ENCODE measurements at places on chromosomes 1 and 21.

- H3K4me3 ChIP-seq = no peak overlapping the region
- H3K27ac ChIP-seq = no peak overlapping the region
- ATAC-seq = no peak
- peaks cover 6% of the 10 kb centered on the region for H3K4me1 ChIP-seq
- H3K36me3 ChIP-seq = no peaks in the 10 kb centered on the region
Observed at GRCh38 chr1:57312869-57313268, 111.0 kb downstream of the DAB1 start.

DNA sequence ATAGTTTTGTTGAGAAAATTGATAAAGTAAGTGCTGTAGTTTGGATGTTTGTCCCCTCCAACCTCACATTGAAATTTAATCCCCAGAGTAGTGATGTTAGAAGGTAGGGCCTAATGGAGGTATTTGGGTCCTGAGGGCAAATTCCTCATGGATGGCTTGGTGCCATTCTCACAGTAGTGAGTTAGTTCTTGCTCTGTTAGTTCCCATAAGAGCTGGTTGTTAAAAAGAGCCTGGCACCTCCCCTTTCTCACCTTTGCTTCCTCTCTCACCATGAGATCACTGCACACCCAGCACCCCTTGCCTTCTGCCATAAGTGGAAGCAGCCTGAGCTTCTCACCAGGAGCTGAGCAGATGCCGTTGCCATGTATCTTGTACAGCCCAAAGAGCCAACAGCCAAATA, 354.8 kb upstream of the NFIA start:
- ATAC-seq = no peak
- peaks cover 4% of the 10 kb centered on the region for H3K27me3 ChIP-seq
- H3K27ac ChIP-seq = no peak overlapping the region
- H3K4me3 ChIP-seq = no peak overlapping the region

DNA sequence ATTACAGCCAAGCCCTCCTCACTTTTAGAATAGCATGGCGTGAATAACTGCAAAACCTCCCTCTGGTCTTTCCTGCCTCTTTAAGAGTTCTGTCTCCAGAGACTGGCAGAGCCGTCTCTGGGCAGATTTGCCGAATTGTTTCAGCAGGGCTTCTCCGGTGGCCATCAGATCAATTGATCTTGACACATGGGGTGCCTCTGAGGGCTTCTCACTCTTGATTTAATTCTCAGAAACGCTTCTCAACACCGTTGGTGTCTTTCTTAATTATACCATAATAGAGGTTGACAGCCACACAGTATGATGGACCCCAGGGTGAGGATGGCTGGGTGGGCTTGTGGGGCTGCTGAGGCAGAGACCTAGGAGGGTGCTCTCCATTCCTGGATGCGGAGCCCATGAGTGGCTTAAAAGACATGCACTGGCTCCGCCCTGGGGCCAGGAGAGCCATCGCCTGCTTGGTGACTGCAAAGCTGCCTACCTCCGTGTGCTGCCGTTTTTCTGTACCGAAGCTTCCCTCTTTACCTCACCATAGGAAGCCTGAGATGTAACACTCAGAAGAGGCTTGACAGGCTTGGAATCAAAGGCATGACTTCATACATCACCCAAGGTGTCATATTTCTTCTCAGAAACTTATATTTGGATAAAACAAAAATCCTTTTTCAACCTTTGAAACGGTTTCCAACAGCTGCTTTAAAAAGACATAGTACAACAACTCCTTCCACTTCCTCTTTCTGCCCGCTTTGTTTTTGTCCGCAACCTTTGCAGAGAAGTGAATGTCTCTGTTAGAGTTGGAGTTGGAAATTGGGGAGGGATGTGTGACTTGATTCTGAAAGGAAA, 82.9 kb downstream of the GALNT2 start:
- H3K27ac ChIP-seq = no peak overlapping the region
- H3K36me3 ChIP-seq = no peaks in the 10 kb centered on the region
- H3K4me3 ChIP-seq = no peak overlapping the region

GRCh38 chr1:220924331-220924970, 45.2 kb downstream of the HLX start:
- no peak for ATAC-seq
- no peaks in the 10 kb centered on the region for H3K4me1 ChIP-seq
- H3K27ac ChIP-seq = no peak overlapping the region
- H3K27me3 ChIP-seq = peaks cover 7% of the 10 kb centered on the region
- no peaks in the 10 kb centered on the region for H3K36me3 ChIP-seq
- H3K4me3 ChIP-seq = no peak overlapping the region

DNA sequence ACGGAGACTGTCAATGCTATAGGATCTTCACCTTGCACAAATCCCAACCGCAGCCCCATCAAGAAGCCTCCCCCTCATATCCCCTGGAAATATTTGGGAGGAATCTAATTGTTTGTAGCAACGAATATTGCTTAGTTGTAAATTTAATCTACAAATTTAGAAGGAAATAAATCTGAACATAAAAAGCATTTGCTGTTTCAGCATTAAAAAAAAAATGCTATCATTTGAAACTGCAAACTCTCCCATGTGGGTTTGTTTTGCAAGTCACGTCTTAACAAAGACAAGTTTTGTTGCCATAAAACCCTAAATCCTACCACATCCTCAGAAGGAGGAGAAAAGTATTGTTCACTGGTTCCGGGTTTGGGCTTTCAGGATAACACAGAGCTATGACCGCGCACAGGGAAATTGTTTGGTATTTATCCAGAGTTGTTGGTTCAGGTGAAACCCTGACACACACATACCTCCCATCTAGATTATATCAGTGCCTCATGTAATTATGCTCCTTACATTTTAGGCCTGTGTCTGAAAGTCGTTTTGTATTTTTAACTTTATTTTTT, 279.6 kb downstream of the TM2D1 start:
- no peaks in the 10 kb centered on the region for H3K4me1 ChIP-seq
- H3K27ac ChIP-seq = no peak overlapping the region
- H3K4me3 ChIP-seq = no peak overlapping the region
- no peaks in the 10 kb centered on the region for H3K27me3 ChIP-seq
- H3K36me3 ChIP-seq = no peaks in the 10 kb centered on the region

DNA sequence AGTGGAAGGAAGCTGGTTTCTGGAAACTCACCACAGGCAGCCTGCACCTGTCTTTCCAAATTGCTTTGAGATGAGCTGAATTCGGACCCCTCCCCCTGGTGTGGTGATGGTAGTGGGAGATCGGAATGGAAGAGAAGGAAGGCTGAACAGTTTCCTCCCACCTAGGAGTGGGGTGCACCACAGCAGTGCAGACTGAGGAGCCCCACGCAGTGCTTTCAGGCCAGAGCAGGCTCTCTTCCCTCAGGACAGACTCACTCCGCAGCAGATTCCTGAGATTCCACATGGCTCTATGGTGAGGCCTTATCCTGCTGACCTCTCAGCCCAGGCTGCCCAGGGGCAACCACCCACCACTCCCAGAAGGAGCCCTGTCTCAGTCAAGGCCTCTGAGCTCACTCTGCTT, 80.9 kb downstream of the ATP1A1 start:
- no peaks in the 10 kb centered on the region for H3K4me1 ChIP-seq
- H3K36me3 ChIP-seq = no peaks in the 10 kb centered on the region
- no peak overlapping the region for H3K27ac ChIP-seq
- H3K27me3 ChIP-seq = peaks cover 4% of the 10 kb centered on the region

- peak overlapping the region; percentile 92 for H3K4me3 ChIP-seq
- H3K27ac ChIP-seq = peak overlapping the region; percentile 86
- peaks cover 13% of the 10 kb centered on the region for H3K4me1 ChIP-seq
- H3K36me3 ChIP-seq = peaks cover 32% of the 10 kb centered on the region
- no peaks in the 10 kb centered on the region for H3K27me3 ChIP-seq
Observed at GRCh38 chr1:43969416-43969745, 429 bp upstream of the DPH2 start.

DNA sequence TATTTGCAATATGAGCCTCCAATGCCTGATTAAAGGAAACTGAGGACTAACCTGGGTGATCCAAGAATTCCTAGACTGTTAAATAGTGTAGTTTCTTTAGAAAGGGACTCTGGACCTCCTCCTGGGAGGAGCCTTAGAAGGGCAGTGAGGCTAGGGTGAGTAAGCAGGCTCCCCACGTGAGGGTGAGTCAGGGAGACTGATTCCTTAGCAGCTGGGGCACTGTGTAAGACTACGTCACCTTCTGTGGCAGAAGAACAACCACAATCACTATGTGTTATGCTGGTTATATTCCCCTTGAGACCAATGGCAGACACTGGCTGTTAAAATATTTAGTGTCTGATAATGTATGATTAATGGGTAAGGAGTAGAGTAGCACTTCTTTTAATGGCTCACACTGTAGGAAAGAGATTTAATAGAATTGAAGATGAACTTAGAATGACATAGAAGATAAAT, 53.3 kb upstream of the SYT14 start:
- H3K27me3 ChIP-seq = peaks cover 52% of the 10 kb centered on the region
- H3K4me3 ChIP-seq = no peak overlapping the region
- peaks cover 4% of the 10 kb centered on the region for H3K4me1 ChIP-seq
- no peaks in the 10 kb centered on the region for H3K36me3 ChIP-seq
- H3K27ac ChIP-seq = no peak overlapping the region
- ATAC-seq = peak; percentile 99

DNA sequence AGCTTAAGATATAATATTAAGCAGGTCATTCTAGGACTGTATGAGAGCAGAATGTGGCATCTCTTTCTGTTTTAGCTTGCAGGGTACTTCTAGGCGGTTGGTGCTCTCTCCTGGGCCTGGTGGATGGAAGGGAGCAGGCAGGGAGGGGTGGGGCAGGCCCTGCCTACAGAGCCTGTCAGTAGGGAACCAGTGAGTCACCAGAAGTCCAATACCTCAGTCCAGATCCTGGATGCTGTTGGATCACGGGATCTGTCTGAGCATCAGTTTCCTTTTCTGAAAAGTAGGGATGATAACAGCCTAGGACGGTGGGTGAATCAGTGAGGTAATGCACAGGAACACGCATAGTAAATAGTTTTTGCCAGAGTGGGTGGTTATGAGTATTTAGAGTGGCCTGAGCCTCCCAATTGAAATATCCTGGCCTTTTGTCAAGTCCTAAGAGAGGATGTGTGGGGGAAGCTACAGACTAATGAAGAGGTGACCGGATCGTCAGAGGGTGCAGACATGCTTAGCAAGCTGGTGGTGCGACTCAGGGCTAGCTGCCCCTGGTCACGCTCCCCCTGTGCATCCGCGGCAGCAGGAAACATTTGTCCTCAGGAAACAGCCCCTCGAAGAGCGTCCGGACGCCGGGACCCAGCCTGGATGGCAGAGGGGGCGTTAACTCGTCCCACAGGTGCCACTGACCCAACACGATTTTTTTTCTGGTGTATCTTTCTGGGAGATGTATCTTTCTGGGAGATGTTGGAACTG, 23.9 kb downstream of the NAV1 start:
- H3K4me3 ChIP-seq = no peak overlapping the region
- H3K36me3 ChIP-seq = no peaks in the 10 kb centered on the region
- no peaks in the 10 kb centered on the region for H3K27me3 ChIP-seq
- ATAC-seq = no peak
- H3K27ac ChIP-seq = no peak overlapping the region

- ATAC-seq = no peak
- H3K4me3 ChIP-seq = no peak overlapping the region
- no peaks in the 10 kb centered on the region for H3K4me1 ChIP-seq
- no peak overlapping the region for H3K27ac ChIP-seq
- no peaks in the 10 kb centered on the region for H3K27me3 ChIP-seq
- H3K36me3 ChIP-seq = no peaks in the 10 kb centered on the region
Observed at GRCh38 chr1:215835951-215836350, 268.8 kb downstream of the KCTD3 start.

DNA sequence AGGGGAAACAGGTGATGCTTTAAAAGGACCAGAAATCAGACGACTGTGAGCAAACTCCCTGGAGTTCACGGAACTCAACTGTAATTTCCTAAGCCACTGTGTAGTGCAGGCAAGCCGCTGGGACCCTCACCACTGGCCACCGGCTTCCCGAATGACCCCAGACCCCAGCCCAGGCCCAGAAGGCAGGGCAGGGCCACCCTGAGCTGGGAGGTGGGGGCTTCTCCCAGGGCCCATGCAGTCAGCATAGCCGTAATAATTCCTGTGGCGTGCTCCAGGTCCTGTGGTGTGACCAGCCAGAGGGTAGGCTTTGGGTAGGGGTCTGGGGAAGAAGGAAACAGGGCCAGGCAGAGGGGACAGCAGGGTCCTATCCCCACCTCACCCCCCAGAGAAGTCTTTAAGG, 3.5 kb upstream of the ARF1 start:
- H3K27ac ChIP-seq = no peak overlapping the region
- no peaks in the 10 kb centered on the region for H3K27me3 ChIP-seq
- no peak for ATAC-seq
- no peaks in the 10 kb centered on the region for H3K4me1 ChIP-seq
- H3K36me3 ChIP-seq = peaks cover 12% of the 10 kb centered on the region
- no peak overlapping the region for H3K4me3 ChIP-seq

GRCh38 chr1:17007121-17007520, 4.6 kb downstream of the ATP13A2 start:
- peaks cover 24% of the 10 kb centered on the region for H3K36me3 ChIP-seq
- no peak for ATAC-seq
- peaks cover 5% of the 10 kb centered on the region for H3K4me1 ChIP-seq

GRCh38 chr1:99818063-99818699, 32.0 kb upstream of the AGL start:
- ATAC-seq = no peak
- no peak overlapping the region for H3K4me3 ChIP-seq
- peaks cover 11% of the 10 kb centered on the region for H3K27me3 ChIP-seq
- no peaks in the 10 kb centered on the region for H3K36me3 ChIP-seq
- peaks cover 5% of the 10 kb centered on the region for H3K4me1 ChIP-seq

Measured in activated T-helper 17 cell treated with anti-CD3 and anti-CD28 coated beads, Interleukin-2, amount 50 U/mL, for 72 hours (primary cell).